ENCODE measurements at places on chromosomes 4 and X.
A peak's percentile ranks its signal among the peaks of the same experiment; 100 is the strongest.

DNA sequence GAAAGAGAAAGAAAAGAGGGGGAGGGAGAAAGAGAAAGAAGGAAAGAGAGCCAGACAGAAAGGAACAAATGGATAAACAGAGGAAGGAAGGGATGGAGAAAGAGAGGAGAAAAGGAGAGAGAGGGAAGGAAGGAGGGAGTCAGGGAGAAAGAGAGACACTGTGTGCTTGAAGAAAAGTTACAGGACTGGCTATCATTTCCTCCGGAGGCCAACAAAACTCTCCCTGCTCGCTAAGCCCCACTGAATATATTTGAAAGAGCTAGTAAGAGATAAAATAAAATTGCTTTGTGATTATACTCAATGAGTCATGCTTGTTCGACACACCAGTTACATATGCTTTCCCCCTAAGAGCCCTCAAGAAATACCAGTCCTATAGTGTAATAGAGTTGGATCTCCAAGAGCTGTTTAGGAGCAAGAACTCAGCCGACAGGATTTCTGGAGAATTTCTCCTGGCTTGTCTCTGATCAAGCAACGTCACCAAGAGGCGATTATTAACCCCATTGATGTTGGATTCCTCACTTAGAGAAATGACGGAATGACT is 102.2 kb downstream of the MXRA5 start:
- no peak for DNase-seq

DNA sequence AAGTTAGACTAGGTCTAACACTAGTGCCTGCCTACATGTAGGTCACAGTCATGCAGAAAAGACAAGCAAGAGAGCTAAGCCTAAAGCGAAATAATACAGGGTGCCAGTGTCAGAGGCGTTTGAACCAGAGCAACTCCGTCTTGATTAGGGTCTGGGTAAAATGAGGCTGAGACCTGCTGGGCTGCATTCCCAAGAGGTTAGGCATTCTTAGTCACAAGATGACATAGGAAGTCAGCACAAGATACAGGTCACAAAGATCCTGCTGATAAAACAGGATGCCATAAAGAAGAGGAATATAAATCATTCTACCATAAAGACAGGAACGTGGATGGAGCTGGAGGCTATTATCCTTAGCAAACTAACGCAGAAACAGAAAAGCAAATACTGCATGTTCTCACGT is 120.9 kb downstream of the BEND2 start:
- DNase-seq, result no peak

DNA sequence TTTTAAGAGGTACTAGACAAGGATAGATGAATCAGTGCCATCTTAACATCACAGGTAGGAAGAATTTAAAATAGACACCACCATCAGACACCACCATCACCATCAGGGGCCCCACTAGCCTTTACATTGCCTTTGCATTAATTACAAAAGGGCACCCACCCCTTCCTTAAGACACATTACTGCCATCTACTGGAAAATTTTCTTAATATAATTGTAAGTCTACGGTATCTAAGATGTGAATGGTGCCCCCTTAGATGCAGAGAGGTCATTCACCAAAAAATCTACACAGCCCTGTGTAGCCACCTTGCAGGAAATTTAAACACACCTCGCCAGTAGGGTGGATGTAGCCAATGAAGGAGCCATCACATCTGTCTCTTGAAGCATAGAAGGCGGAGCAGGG is 184.1 kb downstream of the MID1IP1 start:
- DNase-seq, result no peak

DNA sequence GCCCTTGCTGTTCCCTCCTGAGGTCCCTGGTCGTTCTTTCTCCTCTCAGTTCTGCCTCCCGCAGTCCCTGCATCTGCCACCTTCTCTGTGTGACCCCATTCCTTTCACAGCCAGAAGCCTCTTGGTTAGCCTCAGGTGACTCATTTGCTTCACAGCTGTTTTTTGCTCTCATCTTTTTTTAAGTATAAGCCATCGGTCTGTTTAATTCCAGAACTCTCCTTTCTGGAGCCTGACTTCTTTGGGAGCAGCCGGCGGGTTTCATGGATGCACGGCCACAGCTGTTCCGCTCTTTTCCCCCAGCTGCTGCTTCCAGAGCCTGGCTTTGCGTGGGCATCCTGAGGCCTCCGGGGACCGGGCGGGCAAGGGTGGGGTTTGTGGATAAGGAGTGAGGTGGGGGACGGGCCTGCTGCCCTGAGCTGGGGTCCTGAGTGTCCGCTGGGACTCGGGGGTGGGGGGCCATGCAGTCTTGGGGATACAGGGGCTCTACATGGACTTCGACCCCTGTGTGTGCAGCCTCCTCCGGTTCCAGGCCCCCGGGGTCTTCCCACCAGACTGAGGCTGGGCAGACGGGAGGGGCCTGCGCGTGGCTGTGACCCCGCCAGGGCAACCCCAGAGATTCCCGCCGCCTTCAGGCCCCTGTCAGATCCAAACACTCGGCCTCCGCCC is 46.7 kb downstream of the PCGF3 start:
- no peak for DNase-seq

GRCh38 chr4:827209-828081 is 1.5 kb upstream of the CPLX1 start:
- DNase-seq, result no peak

DNA sequence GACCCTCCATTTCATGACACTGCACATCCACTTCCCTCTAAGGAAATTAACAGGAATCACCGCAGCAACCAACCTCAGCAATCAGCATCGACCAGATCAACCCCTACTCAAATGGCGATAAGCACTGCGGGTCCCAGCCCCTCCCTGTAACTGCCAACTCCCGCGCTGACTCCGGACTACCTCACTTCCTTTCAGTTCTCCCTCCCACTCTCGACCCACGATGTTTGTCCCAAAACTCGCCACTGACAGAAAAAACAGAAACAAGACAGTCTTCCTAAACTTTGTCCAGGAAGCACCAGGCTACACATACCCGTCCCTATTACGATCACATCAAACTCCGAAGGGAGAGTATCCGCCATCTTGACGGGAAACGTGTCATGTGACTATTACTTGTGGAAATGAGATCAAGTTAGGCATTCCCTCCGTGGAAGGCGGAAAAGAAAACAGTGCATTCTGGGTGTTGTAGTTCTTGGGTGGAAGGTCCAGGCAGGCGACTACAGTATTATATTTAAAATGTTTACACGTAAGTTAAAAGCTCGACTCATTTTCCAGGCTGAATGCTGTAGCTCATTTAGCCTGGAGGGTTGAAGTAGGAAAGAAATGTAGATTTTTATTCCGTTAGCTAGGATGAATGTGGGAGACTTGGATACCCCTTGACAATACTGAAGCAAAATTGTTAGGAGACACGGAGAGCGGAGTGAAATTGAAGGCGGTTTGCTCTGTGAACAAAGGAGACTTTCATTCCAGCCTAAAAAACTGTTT is at the start of gene CHM:
Gene CHM, minus strand, starts transcription at position 385 of the 762 bp plus-strand sequence. Its CDS starts 26 bp downstream, at position 359.
- peak; percentile 51 for DNase-seq

GRCh38 chrX:68455151-68455510 is 21.8 kb upstream of the OPHN1 start:
- DNase-seq, result no peak

DNA sequence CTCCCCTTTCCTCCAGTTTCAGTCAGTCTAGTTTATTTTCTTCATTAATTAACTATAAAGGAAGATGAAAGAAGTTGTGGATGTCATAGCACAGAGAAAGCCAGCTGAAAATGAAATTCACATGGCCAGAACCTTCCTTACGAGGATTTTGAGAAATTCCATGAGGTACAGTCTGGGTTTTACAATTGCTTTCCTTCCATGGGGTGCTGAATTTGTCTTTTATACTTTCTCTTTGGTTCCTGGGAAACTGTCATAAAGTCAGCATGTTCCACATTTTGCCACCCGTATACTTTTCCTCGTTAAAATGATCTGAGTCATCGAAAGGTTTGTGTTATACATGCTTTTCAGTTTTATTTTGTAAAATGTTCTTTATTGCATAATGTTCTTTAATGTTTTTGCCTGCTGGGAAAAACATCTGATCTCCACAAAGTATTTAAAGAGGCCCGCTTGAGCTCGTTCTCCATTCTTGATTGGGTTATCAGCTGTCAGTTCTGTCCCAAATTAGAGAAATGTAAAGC is 78.1 kb upstream of the CLDN34 start:
- no peak for DNase-seq

Data from ovary (tissue), 10 donors.